ENCODE measurements at places on chromosomes 2 and 18. TPM values are rescaled to one million over a fixed set of nuclear protein-coding genes. Genes with fewer than 3 reads are reported as not detected.

The B3GNT2 gene
- total RNA-seq = 14.1 TPM

GRCh38 chr2:203579730-203580129, 44.6 kb upstream of the RAPH1 start:
- no peak for DNase-seq
- no peak overlapping the region for H3K4me3 ChIP-seq
- H3K36me3 ChIP-seq = no peaks in the 10 kb centered on the region

DNA sequence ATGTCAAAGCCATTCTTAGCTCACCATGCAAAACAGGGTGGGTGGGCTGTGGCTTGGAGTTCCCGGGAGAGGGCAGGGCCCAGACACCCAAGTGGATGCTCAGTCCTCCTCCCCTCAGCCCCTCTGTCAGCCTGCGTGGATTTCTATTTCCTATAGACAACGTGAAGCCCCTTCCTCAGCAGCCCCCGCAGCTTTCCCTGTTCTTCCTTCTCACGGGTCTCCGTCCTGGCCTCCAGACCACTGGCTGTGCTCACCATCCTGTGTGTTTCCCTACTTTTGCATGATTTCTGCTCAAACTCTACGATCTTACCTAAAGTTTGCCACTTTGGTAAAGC, 155.0 kb upstream of the PXDN start:
- no peak for DNase-seq
- H3K36me3 ChIP-seq = no peaks in the 10 kb centered on the region
- no peak overlapping the region for H3K4me3 ChIP-seq
- H3K4me1 ChIP-seq = no peaks in the 10 kb centered on the region
- H3K27ac ChIP-seq = no peak overlapping the region
- peaks cover 5% of the 10 kb centered on the region for H3K27me3 ChIP-seq

DNA sequence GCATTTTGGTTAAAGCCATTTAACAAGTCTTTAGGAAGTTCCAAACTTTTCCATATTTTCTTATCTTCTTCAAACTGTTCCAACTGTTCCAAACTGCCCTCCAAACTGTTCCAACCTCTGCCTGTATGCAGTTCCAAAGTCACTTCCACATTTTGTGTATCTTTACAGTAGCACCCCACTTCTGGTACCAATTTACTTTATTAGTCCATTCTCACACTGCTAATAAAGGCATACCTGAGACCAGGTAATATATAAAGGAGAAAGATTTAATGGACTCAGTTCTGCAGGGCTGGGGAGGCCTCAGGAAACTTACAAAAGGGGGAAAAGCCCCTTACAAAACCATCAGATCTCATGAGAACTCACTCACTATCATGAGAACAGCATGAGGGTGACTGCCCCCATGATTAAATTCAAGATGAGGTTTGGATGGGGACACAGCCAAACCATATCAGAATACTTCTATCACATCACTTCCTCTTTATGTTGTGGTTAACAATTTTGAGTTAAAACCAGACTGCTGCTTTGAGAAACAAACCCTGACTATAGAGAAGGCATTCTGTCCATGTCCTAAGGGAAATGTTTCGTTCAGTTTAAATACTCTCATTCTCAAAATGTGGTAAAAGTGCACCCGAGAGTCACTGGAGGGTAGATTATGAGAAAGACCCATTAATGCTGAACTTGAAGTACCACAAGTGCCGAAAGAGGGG, 11.0 kb downstream of the IL18R1 start:
- no peak for DNase-seq
- no peak overlapping the region for H3K27ac ChIP-seq
- H3K4me3 ChIP-seq = no peak overlapping the region
- no peaks in the 10 kb centered on the region for H3K36me3 ChIP-seq
